ENCODE measurements at places on chromosomes 6 and 20.
A peak's percentile ranks its signal among the peaks of the same experiment; 100 is the strongest.

DNA sequence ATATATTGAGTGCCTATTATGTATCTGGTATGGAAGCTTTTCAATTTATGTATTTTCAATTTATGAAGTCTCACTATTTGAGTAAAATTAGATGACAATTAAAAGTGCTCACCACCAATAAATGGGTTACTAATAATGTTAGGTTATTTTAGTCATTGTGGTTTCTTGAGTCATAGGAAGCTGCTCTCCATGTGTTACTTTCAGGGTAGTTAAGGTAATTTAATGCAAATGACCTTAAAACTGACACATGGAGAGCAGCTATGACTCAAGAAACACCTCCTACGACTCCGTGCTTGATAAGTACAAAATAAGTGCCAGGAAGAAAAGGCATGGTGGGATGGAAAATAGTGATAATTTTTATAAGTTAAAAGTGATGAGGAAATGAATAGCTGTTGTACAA is 16.5 kb upstream of the TINAG start:
- DNase-seq = no peak

DNA sequence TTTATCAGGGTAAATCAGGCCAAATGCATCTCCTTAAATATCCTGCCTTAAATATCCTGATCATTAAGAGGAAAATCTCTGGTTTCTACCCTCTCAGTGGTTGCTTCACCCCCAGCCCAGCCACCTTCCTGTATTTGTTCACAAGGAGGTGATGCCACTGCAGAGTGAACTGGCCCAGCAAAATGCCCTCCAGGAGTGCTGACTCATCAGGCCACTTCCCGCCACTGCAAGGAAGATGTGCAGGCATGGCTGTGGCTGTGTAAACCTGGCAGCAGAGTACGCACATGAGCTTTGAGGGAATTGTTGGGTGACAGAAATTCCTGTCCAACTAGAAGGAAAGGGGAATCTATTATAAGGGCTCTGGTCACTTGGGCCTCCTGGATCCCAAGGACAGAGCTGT is 13.8 kb downstream of the NQO2 start:
- DNase-seq = no peak

DNA sequence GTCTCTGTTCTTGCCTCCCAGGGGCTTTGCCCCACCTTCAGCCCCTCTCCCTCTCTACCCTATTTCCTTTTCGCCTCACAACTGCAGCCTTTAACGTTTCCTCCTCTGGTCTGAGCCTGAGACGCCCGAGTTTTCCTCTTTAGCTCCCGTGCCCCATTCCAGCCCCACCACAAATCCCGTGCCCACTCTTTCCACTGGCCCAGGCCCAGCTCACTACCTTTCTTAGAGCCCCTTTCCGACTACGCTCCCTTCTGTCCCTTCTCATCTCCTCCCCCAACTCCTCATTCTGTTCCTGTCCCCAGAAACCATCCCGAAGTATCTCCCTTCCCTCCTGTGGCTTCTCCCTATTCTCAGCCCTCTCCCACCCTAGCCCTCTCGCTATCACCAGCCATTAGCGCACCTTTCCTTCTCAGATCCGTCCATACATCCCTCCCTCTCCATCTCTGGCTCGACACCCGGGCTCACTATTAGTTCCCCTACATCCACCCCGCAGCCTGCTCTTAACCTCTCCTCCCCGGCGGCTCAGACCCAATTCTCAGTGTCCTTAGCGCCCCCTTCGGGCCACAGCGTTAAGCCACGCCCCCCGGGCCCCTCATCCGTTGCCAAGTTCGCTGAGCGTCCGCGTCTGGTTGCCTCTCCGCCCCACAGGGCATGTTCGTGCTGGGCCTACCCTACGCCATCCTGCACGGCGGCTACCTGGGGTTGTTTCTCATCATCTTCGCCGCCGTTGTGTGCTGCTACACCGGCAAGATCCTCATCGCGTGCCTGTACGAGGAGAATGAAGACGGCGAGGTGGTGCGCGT is 2.7 kb downstream of the SLC32A1 start:
- peak; percentile 80 for DNase-seq

GRCh38 chr6:1619673-1620503 is 10.2 kb downstream of the FOXC1 start:
- DNase-seq = no peak

GRCh38 chr20:61317966-61318530 is 66.0 kb downstream of the CDH4 start:
- no peak for DNase-seq

GRCh38 chr6:29561606-29562181 is 2.2 kb upstream of the UBD start:
- DNase-seq = no peak

DNA sequence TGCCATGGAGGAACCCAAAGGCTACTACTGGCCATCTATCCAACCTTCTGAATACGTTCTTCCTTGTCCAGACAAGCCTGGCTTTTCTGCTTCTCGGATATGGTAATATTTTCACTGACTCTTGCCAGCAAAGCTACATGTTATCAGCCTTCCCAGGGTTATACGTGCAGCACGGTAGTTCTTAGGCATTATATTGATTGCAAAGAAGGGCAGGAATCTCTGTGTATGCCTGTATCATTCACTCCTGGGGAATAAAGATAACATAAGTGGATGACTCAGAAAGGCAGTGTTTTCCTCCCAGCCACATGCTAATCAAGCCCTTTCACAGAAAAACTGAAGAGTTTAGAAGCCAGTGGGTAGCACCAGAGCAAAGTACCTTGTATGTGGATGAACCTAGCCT is 98.7 kb downstream of the ADGRG6 start:
- no peak for DNase-seq

GRCh38 chr6:156017838-156018237 is 562.2 kb upstream of the NOX3 start:
- no peak for DNase-seq
